Osteoblast (primary cell): ENCODE measurements at places on chromosomes 4 and X.

- no peak for DNase-seq
Observed at GRCh38 chr4:87851953-87852352, 19.2 kb downstream of the MEPE start.

GRCh38 chr4:26020083-26020668 is 106.2 kb downstream of the SMIM20 start:
- no peak for DNase-seq

DNA sequence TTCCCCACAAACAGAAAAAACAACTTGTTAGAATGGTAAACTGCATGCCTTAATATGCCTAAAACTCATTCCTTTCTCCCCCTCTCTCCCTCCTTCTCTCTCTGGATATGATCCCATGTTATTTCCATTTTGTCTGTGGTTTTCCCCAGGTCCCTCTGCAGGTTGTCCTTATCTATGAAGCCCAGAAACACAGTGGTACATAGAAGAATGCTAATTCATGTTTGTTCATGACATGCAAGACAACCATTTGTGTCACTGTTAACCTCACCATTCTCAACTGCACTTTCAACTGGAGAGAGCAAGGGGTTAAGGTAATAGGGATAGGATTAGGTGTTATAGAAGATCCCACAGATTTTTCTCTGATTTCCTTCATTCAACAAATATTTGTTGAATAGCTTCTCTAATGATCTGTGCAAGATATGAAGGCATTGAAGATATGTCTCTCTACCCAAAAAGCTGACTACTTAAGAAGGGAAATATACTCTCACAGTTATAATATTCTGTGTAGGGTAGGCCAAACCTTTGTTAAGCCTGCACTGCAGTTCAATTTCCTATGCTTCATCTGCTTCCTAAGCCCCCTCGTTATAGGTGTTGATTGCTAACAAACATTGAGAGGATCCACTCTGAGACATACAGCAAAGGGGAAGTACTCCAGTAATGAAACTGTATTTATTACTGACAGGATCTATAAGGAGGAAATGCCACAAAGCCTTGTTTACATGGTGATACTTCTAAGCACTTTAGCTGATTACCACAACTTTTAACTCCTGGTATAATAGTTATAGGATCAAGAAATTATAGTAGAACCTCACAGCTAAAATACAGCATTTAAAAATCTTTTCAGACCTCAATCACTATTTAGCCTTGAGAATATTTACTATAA is 96.1 kb downstream of the FRYL start:
- DNase-seq = no peak

DNA sequence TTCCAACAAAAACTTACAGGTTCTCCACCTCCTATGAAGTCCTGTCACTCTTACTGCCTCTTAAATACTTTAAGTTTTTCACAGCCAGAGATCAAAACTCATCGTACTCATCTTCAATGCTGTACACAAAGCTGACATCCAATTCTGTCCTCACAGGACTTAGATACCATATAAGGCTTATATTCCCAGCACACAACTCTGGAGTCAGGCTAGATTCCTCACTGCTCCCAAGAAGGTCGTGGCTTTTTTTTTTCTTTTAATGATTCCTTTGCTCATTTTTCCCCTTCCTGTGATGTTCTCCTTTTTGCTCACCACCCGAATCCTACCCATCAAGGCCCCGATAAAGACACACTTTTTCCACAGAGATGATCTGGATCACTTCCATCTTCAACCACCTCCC is 914 bp downstream of the TRAPPC2 start:
- no peak for DNase-seq
